ENCODE measurements at places on chromosomes 16 and 17.

GRCh38 chr16:66041907-66042306 lies 324.6 kb upstream of the CDH5 start:
- no peak for DNase-seq

GRCh38 chr17:36213695-36214094 lies 2.8 kb downstream of the CCL4L2 start:
- DNase-seq: no peak

DNA sequence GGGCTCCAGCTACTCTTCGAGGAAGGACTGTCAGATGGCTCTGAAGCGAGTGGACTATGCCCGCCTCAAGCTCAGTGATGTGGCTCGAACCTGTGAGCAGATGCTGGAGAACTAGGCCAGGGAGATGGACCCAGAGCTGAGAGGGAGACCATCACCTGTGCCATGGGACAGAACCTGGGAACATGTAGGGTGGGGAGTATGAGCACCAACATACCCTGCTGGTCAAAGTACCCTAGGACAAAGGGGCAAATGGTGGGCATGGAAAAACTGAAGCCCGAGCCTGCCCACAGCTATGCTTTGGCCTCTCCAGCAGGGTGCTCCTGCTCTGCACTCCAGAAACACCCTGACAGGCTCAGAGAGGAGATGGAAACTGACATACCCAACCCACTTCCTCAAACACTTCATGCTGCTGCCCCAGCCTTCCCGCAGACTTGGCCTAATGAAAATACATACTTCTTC lies 1.9 kb downstream of the MED11 start:
- no peak for DNase-seq

DNA sequence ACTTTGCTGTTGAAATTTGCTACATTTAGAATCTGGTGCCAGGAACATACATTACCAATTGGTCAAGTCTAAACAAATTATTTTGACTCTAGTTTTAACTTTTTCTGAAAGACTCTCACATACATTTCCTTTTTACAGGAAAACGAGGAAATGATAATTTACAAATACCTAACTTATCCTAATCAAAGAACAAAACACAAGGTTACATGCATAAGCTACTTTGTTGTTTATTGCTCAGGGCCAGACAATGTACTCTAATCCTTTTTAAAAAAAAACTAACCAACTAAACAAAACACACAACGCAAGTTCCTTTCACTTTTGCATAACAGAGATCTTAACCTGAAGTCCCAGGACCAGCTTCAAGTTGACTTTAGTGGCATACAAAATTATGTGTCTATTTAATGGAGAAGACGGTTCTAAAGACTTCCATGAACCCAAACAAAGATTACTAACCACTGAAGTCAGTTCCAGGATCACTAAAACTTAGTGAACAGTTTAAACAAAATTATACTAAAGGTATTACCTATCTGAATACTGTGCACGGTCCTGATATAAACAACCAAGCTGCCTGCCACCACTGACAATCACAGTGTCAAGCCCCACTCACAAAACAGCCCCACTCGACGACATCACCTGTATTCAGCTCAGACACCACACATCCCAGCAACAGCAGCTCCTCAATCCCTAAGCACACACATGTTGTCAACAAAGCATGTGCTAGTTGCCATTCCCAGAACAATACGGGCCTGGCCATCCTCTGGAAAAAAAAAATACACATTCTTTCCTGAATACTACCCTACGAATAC lies 1.9 kb downstream of the ZNF652 start:
- DNase-seq: no peak

GRCh38 chr16:6258056-6258455 lies 1074.6 kb upstream of the RBFOX1 start:
- DNase-seq: no peak

DNA sequence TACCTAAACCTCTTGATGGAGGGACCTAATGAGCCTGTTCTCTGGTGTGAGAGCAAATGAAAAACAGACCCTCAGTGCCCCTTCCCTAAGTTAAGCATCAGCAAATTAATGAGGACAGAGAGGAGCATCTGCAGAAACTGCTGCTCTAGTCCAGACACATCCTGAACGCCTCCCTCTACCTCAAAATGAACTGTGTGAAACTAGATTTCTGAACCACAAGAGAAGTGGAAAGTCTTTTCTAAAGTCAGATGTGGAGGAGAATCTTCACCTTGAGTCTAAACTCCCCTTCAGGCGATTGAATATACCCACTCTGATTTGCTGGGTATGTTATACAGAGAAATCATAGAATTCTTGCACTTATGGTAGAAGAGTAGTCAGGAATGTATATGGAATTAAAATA lies 104.4 kb upstream of the AMZ2 start:
- no peak for DNase-seq

DNA sequence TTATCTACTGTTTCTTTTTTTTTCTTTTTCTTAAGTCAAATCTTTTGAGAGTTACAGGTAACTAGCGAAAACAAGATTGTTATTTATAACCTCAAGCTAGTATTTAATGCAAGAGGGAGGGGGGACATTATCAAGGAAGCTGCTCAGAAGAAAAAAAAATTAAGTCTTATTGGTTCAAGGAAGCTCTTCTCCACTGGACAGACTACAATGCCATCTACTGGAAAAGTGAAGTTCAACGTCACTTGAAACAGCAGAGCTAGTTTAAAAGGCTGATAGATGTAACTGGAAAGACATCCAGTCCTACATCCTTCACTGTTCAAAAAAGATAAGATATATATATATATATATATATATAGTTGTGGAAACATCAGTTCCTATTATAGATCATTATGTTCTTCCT lies 418.0 kb upstream of the PSMD7 start:
- no peak for DNase-seq

DNA sequence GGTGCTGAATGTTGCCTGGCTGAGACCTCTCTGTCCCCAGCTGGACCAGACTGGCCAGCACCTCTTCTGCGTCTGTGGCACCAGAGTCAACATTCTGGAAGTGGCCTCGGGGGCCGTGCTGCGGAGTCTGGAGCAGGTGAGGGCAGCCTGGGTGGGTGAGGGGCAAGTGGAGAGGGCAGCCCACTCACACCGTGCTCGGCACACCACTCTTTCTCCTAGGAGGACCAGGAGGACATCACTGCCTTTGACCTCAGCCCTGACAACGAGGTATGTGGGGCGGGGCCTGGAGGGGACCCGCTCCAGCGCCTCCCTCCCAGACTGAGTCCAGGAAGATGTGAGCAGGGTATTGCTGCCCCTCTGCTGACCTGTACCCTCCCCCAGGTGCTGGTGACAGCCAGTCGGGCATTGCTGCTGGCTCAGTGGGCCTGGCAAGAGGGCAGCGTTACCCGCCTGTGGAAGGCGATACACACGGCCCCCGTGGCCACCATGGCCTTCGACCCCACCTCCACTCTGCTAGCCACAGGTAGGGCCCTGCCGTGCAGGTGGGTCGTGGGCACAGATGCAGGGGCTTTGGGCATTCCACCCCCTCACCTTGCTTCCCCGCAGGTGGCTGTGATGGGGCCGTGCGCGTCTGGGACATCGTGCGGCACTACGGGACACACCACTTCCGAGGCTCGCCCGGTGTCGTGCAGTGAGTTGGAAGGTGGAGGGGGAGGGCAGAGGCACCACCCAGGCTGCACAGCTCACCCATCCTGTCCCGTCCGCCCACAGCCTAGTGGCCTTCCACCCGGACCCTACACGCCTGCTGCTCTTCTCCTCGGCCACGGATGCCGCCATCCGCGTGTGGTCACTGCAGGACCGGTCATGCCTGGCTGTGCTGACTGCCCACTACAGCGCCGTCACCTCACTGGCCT lies 2.6 kb downstream of the TBL3 start:
- DNase-seq: no peak

GRCh38 chr17:51971121-51971520 lies 187.4 kb downstream of the CA10 start:
- no peak for DNase-seq

GRCh38 chr17:81481073-81481799 lies 31.4 kb downstream of the ACTG1 start:
- peak; percentile 51 for DNase-seq

GRCh38 chr17:70059649-70060048 lies 15.4 kb upstream of the KCNJ16 start:
- DNase-seq: no peak

DNA sequence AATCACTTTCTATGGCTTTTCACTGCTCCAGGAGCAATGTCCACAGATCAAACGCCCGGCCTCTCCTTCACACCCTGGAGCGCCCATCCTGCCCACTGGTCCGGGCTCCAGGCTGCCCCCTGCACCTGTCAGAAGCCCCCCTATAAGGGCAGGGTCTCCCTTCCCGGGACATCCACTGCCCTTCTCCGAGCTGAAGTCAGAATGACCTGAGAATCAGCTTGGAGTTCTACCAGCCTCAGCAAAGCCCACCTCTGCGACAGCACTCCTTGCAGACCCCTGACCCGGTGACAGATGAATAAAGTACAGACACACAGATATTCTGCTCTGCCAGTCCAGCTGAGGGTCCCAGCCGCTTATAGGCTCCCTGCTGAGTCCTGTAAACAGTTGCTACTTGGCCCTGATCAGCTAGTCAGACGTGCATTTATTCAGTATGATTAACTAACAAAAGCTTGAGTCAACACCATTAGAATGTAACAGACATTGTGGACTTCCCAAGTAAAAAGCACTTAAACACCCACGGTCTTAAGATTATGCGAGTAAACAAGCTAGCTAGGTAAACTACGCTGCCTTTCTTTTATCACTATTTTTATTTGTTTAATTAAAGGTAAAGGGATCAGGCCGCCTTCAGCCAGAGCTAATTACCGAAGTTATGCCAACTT lies 4.8 kb downstream of the SLC7A5 start:
- DNase-seq: no peak

DNA sequence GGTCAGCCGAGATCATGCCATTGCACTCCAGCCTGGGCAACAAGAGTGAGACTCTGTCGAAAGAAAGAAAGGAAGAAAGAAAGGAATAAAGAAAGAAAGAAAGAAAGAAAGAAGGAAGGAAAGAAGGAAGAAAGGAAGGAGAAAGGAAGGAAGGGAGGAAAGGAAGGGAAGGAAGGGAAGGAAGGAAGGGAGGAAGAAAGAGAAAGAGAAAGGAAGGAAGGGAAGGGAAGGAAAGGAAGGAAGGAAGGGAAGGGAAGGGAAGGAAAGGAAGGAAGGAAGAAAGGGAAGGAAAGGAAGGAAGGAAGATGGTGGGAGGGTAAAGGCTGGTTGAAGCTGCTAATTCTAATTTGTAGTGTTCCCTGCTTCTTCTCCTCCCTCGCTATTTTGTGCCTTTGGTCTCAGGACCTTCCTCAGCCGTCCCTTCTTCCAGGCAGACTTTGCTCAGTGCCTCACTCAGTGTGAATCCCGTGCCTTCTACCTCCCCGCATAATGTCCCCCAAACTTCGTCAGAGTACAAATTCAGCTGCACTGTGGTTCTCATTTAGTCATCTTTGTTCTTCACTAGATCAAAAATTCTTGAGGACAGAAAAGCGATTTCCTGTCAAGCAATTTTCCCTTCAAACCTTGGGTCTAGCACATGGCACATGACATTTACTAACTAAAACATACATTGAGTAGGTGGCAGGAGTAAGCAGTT lies 31.1 kb upstream of the PAFAH1B1 start:
- no peak for DNase-seq

GRCh38 chr17:8997994-8998628 lies 23.2 kb upstream of the NTN1 start:
- DNase-seq: peak; percentile 72

DNA sequence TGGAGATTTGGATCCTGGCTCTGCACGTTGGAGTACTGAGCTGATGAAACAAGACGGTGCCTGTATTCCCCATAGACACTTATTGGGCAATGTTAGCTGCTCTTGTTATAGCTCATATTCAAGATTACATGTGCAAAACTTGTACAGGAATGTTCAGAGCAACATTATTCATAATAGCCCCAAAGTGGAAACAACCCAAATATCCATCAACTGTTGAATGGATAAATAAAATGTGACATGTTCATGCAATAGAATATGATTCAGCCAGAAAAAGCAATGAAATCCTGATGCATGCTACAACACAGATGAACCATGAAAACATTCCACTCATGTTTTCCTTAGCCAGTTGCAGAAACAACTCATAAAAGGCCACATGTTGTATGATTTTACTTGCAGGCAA lies 5.7 kb upstream of the SDR42E1 start:
- DNase-seq: no peak

Measured in T-cell (primary cell).